ENCODE measurements at places on chromosomes 11 and 22. TPM values are rescaled to one million over a fixed set of nuclear protein-coding genes. Genes with fewer than 3 reads are reported as not detected.

Gene OR51E2
- total RNA-seq, result 0.37 TPM

Gene KCTD17
- total RNA-seq, result 7.4 TPM

Gene B3GAT1
- total RNA-seq, result 2.2 TPM

Gene ANO9
- total RNA-seq, result not detected

Gene PGM2L1
- total RNA-seq, result 2.2 TPM

Gene RASSF10
- not detected for total RNA-seq

Gene OR8G5
- total RNA-seq, result not detected

Gene NELL1
- total RNA-seq, result 0.02 TPM

Gene POU2AF1
- not detected for total RNA-seq

Gene MMP20
- total RNA-seq, result not detected

Gene VSIG2
- total RNA-seq, result not detected

Gene XKR3
- total RNA-seq, result not detected

Gene ATM
- 18.8 TPM for total RNA-seq

Gene DBX1
- not detected for total RNA-seq

Gene LDHAL6A
- total RNA-seq, result not detected

Gene TIRAP
- 3.9 TPM for total RNA-seq

Gene CHRNA10
- total RNA-seq, result 0.18 TPM

Gene CABP4
- total RNA-seq, result 0.39 TPM

Gene SGSM1
- not detected for total RNA-seq

Gene BATF2
- total RNA-seq, result 1.8 TPM

Gene GAB4
- not detected for total RNA-seq

Gene TOP3B
- total RNA-seq, result 10.8 TPM

Gene SUSD2
- total RNA-seq, result 0.12 TPM

Gene KRTAP5-10
- not detected for total RNA-seq

Gene CCND1
- total RNA-seq, result 67.5 TPM

Gene APOA4
- total RNA-seq, result not detected

Gene TSGA10IP
- not detected for total RNA-seq

Gene SHISAL1
- total RNA-seq, result 8.2 TPM

Gene RASGRP2
- total RNA-seq, result not detected

Gene ELMOD1
- 3.3 TPM for total RNA-seq

Gene TYR
- total RNA-seq, result not detected

Gene LMO2
- 1.4 TPM for total RNA-seq

Gene KRTAP5-2
- not detected for total RNA-seq

Gene SCN3B
- total RNA-seq, result not detected

Gene GGT1
- total RNA-seq, result 9.4 TPM

Gene UBE4A
- total RNA-seq, result 45.1 TPM

Gene MYO18B
- total RNA-seq, result not detected

Gene GNAZ
- 2.3 TPM for total RNA-seq

Gene OR10D3
- not detected for total RNA-seq

Gene SCO2
- 1.3 TPM for total RNA-seq

Gene SLCO2B1
- not detected for total RNA-seq

Gene H19
- total RNA-seq, result 0.23 TPM

Gene CAPN5
- total RNA-seq, result 4.5 TPM

Gene TMEM45B
- not detected for total RNA-seq

Gene SH3BP1
- 6.9 TPM for total RNA-seq

Gene TP53I11
- total RNA-seq, result 10.4 TPM

Gene TPH1
- total RNA-seq, result not detected

Gene ABTB2
- total RNA-seq, result 3.2 TPM

Gene C11orf91
- not detected for total RNA-seq

Gene GAS2L1
- total RNA-seq, result 4.0 TPM

Gene TRIM51
- not detected for total RNA-seq

Gene LZTR1
- 6.8 TPM for total RNA-seq

Gene PRRG4
- 0.25 TPM for total RNA-seq

Gene WNT7B
- total RNA-seq, result 0.66 TPM

Gene BIK
- not detected for total RNA-seq

Gene AIFM3
- total RNA-seq, result not detected
